T-helper 1 cell (primary cell): ENCODE measurements at places on chromosomes 5 and 9.

- no peak for DNase-seq
These were observed 27.2 kb upstream of the ELL2 start for GRCh38 chr5:95988877-95989276.

GRCh38 chr5:145062280-145063062 is 772.7 kb downstream of the PRELID2 start:
- no peak for DNase-seq

- no peak for DNase-seq
These were observed 181.9 kb downstream of the ESM1 start for GRCh38 chr5:54803471-54804011.

GRCh38 chr9:87197349-87198130 is 250.2 kb upstream of the GAS1 start:
- no peak for DNase-seq

GRCh38 chr5:88188458-88189132 is 80.0 kb downstream of the TMEM161B start:
- no peak for DNase-seq

GRCh38 chr9:35026671-35027070 is 37.1 kb downstream of the DNAJB5 start:
- no peak for DNase-seq

GRCh38 chr5:1834721-1835429 is 33.7 kb downstream of the NDUFS6 start:
- DNase-seq, result no peak

GRCh38 chr5:14465116-14465515 is 116.5 kb upstream of the OTULINL start:
- DNase-seq, result no peak

GRCh38 chr5:143758750-143759149 is 53.2 kb upstream of the HMHB1 start:
- peak; percentile 79 for DNase-seq

- peak; percentile 42 for DNase-seq
These were observed 8.1 kb downstream of the ARPC5L start for GRCh38 chr9:124869986-124870560.

DNA sequence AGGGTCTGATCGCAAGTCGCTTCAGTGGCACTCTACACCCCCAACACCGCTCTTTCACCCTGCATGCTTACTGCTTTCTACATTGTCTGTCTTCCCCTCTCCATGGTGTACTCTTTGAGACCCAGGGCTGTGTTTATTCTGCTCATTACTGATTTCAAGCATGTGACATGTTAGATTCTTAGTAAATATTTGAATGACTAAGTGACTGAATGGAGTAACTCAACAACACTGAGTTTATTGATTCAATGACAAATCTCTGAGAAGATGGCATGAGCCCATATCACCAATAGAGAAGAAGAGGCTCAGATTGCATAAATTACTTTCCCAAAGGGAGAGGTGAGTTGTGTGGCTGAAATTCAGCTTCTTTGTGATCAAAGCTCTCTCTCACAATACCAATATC is 89.7 kb upstream of the OSMR start:
- no peak for DNase-seq

- DNase-seq, result no peak
These were observed 108.1 kb upstream of the NIPBL start for GRCh38 chr5:36768450-36768849.

DNA sequence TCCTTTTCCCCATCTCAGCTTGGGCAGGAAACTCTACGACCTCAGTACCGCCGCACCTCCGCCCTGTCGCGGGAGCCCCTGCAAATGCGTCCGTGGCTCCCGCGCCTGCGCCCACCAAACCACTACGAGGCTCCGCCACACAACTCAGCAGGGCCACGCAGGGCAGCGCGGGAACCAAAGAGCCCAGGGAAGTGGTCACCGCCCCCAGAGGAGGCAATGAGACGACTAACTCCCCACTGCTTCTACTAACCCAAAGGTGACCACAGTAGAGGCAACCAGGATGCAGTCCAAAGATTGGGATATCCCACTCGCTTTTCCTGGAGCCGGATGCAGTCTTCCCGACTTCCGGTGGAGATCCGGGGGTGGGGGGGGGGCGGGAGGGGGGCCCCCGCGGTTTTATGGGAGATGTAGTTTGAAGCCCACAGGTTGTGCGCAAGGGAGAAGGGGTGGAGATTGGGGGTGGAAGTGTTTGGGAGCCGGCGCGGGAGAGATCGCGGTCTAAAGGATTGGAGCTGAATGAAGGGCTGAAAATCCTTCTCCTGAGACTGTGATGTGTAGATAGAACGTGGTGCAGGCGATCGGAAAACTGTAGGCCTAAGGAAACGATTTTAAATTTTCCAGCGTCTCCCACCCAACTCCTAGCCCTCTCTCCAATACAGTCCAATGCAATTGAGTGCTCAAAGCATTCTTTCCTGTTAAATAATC is at the start of gene NUDT12:
Gene NUDT12, minus strand, starts transcription at position 337 of the 705 bp plus-strand sequence. CDS start 2,541 bp downstream, outside the sequence.
- DNase-seq, result peak; percentile 11

DNA sequence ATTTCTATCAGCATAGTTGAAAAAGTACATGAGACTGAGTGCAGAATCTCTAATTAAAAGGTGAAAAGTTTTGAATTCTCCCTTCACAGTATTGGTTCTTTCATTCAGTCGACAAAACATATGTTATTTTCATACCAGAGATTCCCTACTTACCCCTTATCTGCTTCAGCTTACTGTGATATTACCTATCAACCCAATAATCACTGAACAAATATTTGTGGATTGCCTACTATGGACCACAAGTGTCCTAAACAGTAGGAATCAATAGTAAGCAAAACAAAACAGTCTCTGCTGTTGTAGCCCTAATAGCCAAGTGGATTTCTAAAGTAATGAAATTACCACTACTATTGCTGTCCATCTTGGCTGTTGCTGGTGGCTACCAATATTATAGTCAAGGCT is 11.5 kb downstream of the CCDC152 start:
- DNase-seq, result no peak

GRCh38 chr5:125499636-125500332 is 753.3 kb upstream of the ZNF608 start:
- DNase-seq, result no peak

GRCh38 chr5:81638471-81638870 is 112.4 kb downstream of the SSBP2 start:
- no peak for DNase-seq

DNA sequence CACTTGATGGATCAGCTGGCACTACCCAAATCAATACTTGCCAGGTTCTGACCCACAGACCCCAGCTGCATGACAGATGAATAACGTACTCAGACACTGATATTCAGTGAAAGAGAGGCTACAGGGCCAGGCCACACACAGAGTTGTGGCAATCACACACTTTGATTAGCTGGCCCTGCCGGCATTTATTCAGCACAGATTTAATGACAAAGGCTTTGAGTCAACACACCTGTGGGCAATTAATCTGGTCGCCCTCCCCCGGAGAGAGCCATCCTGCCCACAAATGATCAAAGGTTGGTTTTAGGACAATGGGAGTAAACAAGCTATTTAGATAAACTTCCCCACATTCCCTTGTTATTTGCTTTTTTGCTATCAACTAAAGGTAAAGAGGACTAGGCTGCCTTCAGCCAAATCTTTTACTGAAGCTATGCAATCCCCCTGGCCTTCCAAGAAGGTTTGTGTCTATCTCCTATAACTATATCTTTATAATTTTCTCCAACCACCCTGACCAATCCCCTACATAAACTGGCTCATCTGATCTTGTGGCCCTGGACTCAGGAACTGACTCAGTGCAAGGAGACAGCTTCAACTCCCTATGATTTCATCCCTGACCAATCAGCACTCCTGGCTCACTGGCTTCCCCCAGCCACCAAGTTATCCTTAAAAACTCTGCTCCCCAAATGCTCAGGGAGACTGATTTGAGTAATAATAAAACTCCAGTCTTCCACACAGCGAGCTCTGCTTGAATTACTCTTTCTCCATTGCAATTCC is 12.7 kb upstream of the TRIM32 start:
- no peak for DNase-seq

DNA sequence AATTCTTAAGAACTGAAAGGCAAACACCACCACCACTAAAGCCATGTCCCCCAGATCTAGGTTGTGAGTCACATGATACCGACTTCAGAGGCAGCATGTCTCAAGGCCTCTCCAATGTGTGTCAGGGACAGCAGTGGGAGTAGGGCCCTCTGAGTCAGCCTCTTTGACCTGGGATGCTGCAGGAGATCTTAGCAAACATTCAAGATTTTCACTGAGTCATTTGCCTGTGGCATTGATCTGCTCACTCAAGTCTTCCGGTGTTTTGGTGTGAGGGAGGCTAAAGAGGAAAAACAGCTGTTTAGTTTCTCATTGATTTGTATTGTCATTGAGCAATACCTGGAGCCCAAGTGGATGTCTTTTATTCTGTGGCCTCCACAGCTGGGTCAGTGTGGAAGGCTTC is 36.1 kb downstream of the TMC1 start:
- no peak for DNase-seq

- no peak for DNase-seq
These were observed 53.4 kb downstream of the RNF145 start for GRCh38 chr5:159155960-159156359.

DNA sequence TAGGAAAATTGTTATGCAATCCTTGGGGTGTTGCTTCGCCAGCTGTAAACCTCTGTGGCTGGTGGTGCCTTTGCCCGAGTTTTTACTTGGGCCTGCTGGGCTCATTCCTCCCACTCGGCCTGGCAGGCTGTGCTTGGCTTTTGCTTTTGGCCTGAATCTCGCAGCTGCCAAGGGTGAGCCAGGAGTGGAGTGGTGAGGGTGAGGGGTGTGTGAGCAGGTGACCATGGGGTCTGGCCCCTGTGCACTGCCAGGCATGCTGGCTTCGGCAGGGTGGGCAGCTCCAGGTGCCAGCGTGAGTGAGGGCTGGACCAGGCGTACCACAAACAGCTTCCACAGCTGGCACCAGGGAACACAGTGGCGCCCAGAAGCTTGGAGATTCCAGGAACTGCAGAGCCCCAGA is 12.6 kb upstream of the DHFR start:
- DNase-seq, result no peak

- DNase-seq, result peak; percentile 19
These were observed 63.9 kb downstream of the SERINC5 start for GRCh38 chr5:80191991-80192398.

DNA sequence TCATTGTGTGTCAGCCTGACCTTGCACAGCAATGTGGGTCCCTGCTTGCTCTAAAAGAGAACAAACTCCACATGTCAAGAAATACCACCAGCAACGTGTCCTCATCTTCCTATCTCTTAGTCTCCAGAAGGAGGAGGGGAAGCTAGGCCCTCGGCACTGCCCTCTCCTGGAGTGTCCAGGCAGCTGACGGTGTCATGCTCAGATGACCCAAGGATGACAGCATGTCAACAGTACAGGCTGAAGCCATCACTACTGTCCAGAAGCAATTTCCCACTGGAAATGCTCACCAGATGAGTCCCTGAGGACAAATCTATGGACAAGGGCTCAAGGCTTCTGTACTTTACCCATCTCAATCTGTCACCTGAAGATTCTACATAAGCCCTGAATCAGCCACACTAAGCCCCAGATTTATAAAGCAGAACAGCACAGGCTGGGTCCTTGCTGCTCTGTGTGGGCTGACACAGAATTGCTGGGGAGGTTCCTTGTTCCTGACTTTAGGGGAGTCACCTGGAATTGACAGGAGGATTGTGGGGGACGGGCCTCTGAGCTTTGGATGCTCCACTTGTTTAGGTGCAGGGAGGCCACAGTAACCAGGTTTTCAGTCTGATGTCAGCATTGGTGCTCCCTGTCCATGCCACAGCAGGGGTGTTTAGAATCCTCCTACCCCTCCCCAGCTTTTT is 210.2 kb downstream of the DAB2IP start:
- DNase-seq, result no peak

GRCh38 chr9:133067813-133068212 is 6.0 kb downstream of the CEL start:
- no peak for DNase-seq

DNA sequence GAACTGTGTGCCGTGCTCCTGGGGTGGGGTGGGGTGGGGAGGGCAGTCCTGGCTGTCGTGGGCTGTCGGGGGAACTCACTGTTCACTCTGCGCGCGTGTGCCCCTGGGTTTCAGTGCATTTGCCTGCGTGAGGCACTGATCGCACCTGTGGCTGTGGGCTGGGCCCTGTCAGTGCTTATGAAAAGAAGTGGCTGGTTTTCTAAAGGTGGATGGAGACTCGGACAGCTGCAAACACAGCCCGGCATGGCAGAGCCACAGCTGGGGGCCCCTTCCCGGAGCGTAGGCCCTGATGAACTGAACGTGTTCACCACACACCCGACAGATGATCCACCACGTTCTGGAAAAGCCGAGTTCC is 42.7 kb downstream of the NKD2 start:
- no peak for DNase-seq

DNA sequence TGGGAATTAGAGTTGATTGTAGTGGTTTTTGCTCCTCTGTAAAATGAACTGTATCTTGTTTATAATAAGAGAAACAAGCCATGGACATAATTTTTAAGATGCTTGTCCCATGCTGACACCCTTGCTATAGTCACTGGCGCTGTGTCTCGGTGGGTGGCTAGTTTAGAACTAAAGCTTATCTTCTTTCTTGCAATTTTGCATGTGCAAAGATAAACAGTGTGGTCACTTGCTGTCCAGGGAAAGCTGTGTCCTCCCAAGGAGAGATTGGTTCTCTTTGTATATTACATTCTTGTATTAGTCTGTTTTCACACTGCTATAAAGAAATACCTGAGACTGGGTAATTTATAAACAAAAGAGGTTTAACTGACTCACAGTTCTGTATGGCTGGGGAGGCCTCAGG is 143.8 kb downstream of the MELK start:
- no peak for DNase-seq

DNA sequence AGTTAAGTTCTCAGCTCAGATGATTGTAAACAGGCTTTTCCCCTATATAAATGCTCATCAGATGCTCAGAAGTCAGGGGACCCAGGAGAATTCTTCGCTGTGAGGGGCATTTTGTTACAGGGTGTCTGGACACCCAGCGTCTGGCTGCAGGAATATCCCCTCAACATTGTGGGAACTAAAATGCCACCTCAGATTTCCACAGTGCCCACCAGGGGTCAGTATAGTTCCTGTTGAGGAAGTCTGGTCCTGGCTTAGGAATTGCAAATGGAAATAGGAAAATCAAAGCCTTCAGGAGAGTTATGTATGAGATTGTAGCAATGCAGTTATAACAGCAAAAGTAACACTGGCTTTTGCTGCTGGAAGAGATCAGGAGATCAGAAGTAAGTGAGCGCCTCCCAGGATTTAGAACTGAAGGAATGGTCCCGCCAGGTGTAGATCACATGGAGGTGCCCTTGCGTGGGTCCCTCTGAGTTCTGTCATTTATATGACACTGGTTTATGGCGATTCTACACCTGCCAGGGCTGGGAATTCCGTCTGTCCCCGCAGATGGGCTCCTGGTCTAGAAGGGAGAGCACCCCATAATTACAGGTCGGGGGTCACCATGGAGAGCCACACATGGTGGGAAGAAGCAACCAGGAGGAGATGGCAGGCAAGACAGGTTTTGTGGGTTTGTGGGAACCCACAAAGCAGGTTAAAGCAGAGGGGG is 47.1 kb upstream of the CTSL start:
- peak; percentile 13 for DNase-seq

DNA sequence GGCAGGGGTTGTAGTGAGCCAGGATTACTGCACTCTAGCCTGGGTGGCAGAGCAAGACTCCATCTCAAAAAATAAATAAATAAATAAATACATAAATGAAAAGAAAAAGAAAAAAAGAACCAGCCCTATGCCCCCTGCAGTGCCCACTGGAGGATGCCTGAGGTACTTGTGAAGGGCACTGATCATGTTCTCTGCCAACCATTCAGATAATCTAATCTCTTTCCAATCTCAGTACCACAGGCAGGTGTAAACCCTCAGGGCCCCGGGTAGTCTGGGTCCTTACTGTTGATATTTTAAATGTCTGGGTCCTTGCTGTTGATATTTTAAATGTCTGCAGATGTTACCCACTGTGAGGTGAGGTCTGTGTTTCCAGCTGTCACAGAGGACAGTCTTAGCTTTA is 321.8 kb upstream of the ADCY2 start:
- no peak for DNase-seq
